Stimulated activated CD8-positive, alpha-beta memory T cell treated with anti-CD3 and anti-CD28 coated beads, Interleukin-15, amount 100 ng/mL, for 48 hours (primary cell): ENCODE measurements at places on chromosomes 1 and 21.

DNA sequence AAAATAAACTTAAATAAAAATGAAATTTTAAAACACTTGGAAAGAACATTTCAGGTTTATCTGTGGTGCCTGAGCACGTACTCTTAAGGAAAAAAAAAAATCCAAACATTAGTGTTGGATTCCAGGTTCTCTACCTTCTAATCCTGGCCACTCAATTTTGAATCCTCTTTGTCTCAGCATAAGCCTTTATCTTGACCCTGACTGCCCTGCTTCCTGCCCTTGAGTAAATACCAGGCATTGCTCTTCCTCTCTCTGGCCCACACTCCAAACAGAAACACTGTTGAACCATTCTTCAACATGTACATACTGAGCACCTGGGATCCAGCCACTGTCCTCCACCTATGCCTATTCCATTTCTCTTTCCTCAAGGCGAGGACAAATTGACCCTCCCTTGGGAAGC lies 11.4 kb upstream of the VANGL1 start:
- no peak for DNase-seq

- no peak for DNase-seq
Observed at GRCh38 chr1:219805191-219805590, 123.2 kb downstream of the SLC30A10 start.

DNA sequence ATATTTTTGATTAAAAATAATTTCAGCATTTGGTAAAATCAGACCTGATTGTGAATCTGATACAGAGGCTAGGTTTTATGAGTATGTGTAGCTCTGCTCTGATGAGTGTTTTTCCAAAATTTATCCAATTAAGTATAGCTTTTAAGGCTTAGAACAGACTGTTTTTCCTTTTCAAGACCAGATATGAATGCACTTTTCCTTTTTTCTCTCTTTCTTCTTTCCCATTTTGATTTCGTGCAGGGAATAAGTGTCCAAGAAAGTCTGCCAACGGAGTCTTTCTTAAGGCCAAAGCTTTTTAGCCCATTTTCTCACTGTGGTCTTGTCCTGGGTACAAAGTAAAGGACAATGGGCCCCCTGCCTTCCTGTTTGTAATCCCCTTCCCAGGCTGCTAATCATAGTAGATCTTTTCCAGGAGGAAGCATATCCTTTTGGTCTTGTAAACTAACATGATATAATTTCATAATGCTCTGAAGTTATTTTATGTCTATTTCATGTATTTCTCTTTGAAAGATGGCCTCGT lies 2.9 kb downstream of the KIF1B start:
- no peak for DNase-seq

DNA sequence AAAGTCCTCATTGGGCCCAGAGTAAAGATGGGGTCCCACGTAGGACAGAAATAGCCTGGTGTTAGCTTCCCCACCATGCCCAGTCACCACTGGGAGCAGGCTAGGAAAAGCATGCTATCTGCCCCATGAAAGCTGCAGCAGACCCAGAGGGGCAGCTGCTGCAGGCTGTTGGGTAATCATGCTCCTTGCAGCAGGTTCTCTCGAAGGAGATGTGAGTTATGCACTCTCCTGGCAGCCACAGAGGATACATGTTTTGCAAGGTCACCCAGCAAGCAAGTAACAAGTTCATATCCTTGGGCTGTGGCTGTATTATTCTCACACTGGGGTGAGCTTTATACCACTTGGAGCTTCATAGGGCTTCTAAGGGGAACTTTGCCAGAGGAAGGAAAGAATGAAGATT lies 9.1 kb upstream of the HEYL start:
- no peak for DNase-seq

- no peak for DNase-seq
Observed at GRCh38 chr1:99264201-99265021, at the start of gene PLPPR4. Gene PLPPR4 (plus strand): TSS chr1:99264492. CDS start chr1:99264594, 102 bp downstream.

- no peak for DNase-seq
Observed at GRCh38 chr1:41362357-41362721, 1.1 kb downstream of the FOXO6 start.

DNA sequence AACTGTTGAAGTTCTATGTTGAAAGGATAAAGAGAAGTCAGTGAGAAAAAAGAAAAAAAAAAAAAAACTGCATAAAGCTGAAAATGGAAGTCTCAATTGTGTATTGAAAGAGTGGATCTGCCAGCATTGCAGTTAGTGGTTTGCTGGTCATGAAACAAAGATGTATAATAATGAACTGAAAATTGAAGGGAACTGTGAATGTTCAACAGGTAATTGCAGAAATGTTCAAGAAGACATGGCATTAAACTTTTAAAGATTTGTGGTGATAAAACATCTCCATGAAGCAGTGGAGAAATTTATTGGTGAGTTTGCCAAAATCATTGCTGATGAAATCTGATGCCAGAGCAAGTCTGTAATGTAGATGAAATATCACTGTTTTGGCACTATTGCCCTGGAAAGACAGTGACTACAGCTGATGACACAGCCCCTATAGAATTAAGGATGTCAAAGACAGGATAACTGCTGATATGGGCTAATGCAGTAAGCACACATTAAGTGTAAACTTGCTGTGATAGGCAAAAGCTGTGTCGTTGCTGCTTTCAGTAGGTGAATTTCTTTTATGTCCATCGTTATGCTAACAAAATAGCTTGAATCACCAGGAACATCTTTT lies 71.0 kb downstream of the RD3 start:
- DNase-seq, result no peak

GRCh38 chr1:173503391-173503790 lies 26.3 kb downstream of the PRDX6 start:
- no peak for DNase-seq
